ENCODE measurements at places on chromosomes 6 and 20.
A peak's percentile ranks its signal among the peaks of the same experiment; 100 is the strongest.

GRCh38 chr6:7439228-7439627 lies 49.6 kb downstream of the RIOK1 start:
- DNase-seq, result no peak

DNA sequence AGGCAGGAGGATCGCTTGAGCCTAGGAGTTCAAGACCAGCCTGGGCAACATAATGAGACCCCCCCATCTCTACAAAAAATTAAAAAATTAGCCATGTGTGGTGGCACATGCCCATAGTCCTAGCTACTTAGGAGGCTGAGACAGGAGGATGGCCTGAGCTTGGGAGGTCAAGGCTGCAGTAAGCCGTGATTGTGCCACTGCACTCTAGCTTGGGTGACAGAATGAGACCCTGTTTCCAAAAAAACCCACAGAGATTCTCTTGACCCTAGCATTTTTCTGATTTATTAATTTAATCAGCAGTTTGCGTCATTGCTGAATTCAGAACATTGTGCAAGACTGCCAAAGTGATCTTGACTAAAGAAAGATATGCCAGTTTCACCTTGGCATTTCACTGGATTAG lies 36.8 kb downstream of the KDM1B start:
- no peak for DNase-seq

GRCh38 chr20:12504779-12505178 lies 504.0 kb upstream of the SPTLC3 start:
- DNase-seq, result no peak

DNA sequence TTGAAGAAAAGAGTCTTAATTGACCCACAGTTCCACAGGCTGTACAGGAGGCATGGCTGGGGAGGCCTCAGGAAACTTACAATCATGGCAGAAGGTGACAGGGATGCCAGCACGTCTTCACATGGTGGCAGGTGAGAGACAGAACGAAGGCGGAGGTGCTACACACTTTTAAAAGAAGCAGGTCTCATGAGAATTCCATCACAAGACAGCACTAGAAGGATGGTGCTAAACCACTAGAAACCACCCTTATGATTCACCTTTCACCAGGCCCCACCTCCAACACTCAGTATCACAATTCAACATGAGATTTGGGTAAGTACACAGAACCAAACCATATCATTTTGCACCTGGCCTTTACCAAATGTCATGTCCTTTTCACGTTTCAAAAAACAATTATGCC lies 20.9 kb downstream of the TAGAP start:
- DNase-seq, result no peak

- no peak for DNase-seq
Measured at GRCh38 chr6:38142178-38142902, 322.8 kb downstream of the ZFAND3 start.

GRCh38 chr6:53205778-53206177 lies 57.1 kb upstream of the GCM1 start:
- no peak for DNase-seq

DNA sequence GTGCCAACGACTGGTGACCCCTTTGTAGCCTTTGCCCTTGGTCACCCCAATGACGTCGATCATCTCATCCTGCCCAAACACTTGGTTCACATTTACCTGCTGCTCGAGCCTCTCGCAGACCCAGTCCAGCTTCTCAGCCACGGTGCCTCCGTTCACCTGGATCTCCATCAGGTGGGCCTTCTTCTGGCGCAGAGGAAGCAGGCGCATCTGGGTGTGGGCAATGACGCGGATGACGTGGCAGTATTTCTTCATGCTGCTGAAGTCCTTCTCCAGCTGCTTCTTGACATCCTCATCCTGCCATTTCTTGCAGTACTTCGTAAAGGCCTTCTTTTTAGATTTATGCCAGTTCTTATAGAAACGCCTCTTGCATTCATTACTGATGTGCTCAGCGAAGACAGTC lies 46.9 kb upstream of the SEC63 start:
- DNase-seq, result no peak

DNA sequence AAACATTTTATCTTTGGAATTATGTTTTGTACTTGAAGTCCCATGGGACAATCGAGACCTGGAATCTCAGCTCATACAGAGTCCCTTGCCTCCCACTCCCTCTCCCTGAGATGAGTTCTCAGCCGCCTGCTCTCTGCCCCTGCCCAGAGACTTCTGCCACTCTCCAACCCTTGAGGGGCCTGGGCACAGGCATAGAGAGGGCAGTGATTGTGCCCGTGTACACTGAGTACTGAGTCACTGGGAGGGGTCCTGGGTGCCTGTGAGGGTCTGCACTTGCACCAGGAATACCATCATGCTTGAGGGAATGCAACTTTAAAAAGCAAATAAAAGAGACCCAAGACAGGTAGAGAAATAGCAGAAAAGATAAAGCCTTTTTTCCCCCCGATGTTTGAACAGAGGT lies 453.8 kb upstream of the HS3ST5 start:
- DNase-seq, result no peak

DNA sequence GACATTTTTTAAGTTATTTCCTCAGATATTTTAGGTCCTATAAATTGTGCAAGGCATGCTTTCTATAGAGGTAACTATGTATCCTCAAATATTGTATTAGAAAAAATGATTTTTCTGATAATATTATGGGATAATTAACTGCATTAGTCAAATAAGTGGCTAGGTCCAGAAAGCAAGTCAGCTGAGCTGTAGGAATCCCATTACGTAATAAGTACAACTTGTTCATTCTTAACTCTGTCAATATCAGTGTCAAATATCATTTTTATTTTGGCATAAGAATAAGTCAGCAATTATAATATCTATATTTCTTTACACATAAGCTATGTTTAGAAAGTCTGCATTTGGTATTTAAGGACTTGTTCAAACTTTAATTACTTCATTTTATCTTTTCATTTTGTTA lies 830.9 kb upstream of the GJE1 start:
- no peak for DNase-seq

DNA sequence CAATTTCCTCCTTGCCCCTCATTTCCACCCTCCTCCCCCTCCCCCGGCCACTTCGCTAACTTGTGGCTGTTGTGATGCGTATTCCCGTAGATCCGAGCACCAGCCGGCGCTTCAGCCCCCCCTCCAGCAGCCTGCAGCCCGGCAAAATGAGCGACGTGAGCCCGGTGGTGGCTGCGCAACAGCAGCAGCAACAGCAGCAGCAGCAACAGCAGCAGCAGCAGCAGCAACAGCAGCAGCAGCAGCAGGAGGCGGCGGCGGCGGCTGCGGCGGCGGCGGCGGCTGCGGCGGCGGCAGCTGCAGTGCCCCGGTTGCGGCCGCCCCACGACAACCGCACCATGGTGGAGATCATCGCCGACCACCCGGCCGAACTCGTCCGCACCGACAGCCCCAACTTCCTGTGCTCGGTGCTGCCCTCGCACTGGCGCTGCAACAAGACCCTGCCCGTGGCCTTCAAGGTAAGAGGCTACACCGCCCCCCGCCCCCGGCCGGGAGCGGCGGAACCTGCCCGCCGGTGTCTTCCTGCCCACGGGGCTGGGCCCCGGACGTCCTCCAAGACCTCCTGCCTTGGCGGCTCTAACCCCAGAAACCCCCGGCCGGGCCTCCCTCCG lies 44.9 kb upstream of the SUPT3H start:
- DNase-seq, result no peak

DNA sequence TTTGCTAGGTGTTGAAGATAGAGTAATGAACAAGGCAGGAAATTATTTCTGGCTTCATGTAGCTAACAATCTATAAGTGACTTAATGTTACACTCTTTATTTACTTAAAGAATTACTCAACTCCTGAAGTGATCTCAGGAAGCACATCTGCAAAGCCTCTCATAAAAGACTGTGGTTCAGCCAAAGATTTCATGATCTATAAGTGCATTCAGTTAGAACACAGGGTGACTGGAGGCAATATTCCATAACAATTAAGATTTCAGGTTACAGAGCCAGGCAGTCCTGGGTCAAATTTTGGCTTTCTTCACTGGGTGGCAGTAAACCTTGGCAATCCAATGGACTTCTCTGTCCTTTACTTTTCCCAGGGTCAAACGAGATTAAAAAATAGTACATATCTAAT lies 204.0 kb downstream of the TPBG start:
- DNase-seq, result no peak

DNA sequence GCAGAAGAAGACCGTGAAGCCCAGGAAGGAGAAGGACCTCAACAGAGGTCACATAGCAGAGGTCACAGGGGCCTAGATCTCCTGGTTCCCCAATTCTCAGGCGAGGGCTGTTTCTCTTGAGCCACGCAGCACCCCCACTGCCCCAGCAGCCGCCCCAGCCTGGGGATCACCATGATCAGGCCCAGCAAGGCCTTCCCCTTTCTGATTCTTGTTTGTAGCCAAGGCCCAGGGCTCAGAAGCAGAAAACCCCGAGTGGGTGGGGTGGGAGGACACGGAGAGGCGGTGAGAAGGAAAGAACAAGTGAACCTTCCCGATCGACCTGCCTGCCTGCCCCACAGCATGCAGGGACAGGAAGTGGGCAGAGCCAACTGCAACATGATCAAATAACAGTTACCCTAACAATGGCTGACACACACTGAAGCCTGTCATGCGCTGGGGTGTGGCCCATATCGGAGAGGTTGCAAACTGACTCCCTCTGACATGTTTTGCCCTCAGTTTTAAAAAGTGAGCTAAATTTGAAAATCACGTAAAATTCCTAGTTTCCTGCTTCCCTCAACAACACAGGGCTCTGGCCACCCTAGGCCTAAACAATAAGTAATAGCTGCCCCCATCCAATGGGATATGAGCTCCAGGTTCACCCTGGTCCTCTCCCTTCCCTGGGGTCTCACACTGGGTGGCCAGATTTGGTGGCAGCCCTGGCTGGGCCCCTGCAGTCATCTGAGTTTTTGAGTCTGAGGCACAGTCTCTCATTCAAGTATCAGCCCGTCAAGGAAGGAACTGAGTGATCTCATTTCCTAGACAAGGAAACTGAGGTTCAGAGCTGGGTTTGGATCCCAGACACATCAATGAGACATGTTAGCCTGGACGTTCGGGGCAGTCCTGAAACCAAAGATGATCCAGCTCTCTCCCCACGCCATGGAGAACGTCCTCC lies 6.5 kb downstream of the PEDS1 start:
- DNase-seq, result peak; percentile 77

- no peak for DNase-seq
Measured at GRCh38 chr20:59661621-59662020, 57.3 kb downstream of the PHACTR3 start.

DNA sequence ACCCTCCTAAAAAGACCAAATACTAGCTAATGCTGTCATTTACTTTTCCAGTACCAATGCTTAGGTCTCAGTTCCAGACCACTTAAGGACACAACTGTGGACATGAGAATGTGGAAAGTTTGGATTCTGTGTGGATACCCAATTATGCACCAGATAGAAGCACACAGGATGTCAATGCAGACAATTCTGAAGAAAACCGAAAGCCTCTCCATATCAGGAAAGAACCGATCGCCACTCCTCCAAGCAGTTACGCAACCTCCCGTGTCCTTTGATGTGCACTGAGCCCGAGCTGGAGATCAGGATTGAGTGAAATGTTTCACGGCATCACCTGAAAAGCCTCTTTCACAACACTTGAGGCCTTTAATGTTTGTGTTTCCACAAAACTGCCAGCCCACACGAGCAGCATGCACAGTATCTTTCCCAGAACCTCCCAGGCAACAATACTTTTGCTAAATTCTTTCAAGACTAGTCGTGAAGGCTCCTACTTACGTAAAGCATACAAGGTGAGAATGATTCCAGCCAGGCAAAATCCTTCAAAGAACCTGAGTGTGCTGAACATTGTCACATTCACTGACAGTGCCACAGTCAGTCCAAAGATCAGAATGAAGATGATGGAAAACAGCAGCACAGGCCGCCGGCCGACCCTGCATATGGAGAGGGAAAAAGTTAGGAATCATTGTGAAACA lies 47.0 kb downstream of the SLC22A23 start:
- DNase-seq, result no peak

DNA sequence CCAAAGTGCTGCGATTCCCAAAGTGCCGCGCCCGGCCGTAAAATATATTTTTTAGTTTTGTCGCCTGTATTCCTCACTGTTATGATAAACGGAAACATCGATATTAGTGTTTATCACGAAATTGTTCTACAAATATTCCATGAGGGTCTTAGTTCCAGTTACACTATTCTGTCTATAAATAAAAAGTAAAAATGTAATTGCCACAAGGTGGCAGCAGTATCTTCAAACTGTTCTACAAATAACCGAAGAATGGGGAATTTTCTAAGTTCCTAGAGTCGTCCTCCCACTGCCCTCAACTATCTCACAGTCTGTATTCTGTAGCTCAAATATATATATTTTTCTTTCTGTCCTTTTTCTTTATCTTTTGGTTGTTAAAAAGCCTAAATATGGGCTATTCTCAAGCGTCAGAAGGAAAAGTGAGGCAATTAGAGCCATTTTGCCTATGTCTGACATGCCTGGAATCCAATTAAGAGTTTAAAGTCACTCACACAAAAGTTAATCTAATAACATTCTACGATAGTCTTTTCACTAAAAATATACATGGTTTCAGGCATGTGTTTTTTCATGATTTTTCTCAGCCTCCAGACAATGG lies 14.2 kb upstream of the FAM162B start:
- DNase-seq, result no peak

DNA sequence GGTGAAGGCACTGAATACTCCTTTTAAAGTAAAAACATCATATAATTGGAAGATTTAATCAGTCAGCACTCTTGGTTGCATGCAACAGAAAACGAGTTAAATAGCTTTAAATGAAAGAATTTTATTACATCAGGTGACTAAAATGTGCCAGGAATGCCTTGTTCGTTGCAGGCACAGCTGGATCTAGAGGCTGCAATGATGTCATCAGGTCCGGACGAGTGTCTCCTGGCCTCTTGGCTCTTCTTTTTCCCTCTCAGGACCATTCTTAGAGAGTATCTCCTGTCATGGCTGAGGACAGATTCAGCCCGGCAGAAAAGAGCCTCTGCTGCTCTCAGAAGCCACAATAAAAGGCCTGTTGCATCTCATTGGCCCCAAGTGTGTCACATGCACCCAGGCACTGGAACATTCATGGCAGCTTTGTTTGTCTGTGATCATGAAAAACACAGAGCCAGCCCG lies 510.7 kb upstream of the SULF2 start:
- no peak for DNase-seq

DNA sequence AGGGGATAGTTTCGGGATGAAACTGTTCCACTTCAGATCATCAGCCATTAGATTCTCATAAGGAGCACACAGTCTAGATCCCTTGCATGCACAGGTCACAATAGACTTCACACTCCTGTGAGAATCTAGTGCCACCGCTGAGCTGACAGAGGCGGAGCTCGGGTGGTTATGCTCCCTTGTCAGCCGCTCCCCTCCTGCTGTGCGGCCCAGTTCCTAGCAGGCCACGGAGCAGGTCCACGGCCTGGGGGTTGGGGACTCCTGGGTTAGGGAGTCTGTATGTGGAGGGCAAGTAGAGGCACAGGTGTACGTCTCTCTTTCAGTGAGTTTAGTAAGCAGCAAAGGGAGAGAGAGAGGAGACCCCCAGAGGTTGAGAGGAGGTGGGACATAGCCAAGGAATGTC lies 30.5 kb upstream of the MDFI start:
- DNase-seq, result no peak

- no peak for DNase-seq
Measured at GRCh38 chr20:24045621-24046318, 57.2 kb upstream of the GGTLC1 start.
